ENCODE measurements at places on chromosomes 2 and 18.

DNA sequence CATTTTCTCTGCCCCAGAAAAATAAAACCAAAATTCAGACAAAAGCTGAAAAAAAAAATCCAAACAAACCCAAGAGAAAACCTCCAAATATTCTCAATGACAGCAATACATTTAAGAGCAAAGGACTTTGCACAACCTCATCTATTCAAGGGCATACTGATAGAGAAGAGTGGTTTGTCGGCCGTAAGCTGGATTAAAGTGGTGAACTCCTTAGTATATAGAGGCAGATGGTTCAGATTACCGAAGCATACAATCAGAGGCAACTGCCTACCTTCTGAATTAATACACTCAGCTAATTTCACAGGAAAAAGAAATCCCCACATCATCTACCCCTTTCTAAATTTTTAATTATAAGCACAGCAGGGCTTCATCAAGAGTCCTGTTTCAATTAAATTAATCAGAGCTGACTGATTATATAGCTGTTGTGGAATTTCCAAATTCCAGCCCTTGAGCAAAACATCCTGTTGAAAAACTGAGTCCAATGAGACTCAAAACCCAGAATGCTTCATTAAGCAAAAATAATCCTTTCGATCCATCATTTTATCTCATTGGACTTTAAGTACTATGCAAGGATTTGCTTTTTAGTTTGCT is at the start of gene CPLX4:
Gene CPLX4 (minus strand): TSS at position 190 of the 591 bp plus-strand sequence. CDS start 187 bp downstream, at position 3.
- H3K27me3 ChIP-seq = no peaks in the 10 kb centered on the region
- H3K4me3 ChIP-seq = no peak within 1 kb of the TSS
- DNase-seq = no peak
- H3K27ac ChIP-seq = no peak within 1 kb of the TSS
- H3K4me1 ChIP-seq = no peaks in the 10 kb centered on the region

- H3K4me3 ChIP-seq = no peak overlapping the region
- H3K27me3 ChIP-seq = no peaks in the 10 kb centered on the region
- H3K4me1 ChIP-seq = no peaks in the 10 kb centered on the region
- H3K36me3 ChIP-seq = no peaks in the 10 kb centered on the region
- DNase-seq = peak; percentile 70
Measured at GRCh38 chr2:96163768-96164429, 18.7 kb upstream of the DUSP2 start.

DNA sequence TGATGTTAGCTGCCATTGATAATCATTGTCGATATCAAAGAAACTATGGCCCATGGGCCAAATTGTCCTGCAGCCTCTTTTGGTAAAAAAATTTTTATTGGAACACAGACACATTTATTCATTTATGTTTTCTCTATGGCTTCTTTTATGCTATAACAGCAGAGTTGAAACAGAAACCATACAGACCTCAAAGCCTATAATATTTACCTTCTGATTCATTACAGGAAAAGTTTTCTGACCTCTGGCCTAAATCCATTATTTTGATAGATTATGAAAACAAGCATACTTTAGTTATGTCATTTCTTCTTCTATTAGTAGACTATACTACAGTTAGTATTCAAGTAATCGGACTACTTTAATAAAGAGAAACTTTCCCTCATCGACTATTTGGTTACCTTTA is 349.7 kb upstream of the GALNT5 start:
- H3K27me3 ChIP-seq = no peaks in the 10 kb centered on the region
- no peaks in the 10 kb centered on the region for H3K4me1 ChIP-seq
- no peaks in the 10 kb centered on the region for H3K36me3 ChIP-seq
- DNase-seq = no peak
- H3K27ac ChIP-seq = no peak overlapping the region

- H3K4me3 ChIP-seq = no peak overlapping the region
- no peaks in the 10 kb centered on the region for H3K27me3 ChIP-seq
- H3K36me3 ChIP-seq = no peaks in the 10 kb centered on the region
- no peak overlapping the region for H3K27ac ChIP-seq
- DNase-seq = no peak
- no peaks in the 10 kb centered on the region for H3K4me1 ChIP-seq
Measured at GRCh38 chr2:2581331-2582159, 250.5 kb upstream of the MYT1L start.

DNA sequence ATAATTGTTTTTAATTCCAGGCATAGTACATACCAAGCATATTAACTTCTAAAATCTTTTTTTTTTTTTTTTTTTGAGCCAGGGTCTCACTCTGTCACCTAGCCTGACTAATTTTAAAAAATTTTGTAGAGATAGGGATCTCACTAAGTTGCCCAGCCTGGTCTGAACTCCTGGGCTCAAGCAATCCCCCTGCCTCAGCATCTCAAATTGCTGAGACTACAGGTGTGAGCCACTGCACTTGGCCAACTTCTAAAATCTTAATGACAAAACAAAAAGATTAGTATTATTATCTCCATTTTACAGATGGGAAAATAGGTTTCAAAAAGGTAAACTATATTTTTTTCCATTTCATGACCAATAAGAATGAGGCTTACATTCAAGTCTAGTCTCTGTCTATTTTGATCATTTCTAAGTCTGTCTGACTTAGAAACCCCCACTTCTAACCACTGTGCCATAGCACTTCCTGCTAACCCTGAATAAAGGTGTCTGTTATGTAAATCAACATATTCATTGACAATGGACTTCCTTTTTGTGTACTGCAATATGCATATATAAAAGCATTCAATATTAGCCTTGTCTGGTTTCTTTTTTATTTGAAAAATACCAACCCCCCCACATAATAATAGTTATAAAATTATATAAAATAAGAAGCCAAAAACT is 28.7 kb upstream of the ZEB2 start:
- no peak overlapping the region for H3K27ac ChIP-seq
- H3K4me3 ChIP-seq = no peak overlapping the region
- H3K36me3 ChIP-seq = no peaks in the 10 kb centered on the region
- peaks cover 28% of the 10 kb centered on the region for H3K4me1 ChIP-seq
- no peaks in the 10 kb centered on the region for H3K27me3 ChIP-seq

- no peak overlapping the region for H3K27ac ChIP-seq
- no peak overlapping the region for H3K4me3 ChIP-seq
- no peaks in the 10 kb centered on the region for H3K27me3 ChIP-seq
- DNase-seq = no peak
Measured at GRCh38 chr18:1425679-1426078, 521.0 kb downstream of the ADCYAP1 start.

DNA sequence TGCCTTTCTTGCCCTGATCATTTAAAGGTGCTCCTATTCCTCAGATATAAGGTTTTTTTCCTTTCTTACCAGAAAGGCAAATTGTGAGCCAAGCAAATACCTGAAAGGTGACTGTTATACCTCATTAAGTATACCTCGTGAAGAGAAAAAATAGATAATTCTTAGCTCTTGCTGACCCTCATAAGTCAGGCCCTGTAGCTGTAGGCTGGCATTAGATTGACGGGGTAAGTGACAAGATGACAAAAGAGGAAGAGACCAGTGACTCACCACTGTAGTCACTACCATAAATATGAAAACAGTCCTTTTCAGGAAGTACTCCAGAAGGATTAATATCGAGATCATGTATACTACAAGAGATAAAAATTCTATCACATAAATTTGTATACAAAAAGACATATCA is 104.6 kb downstream of the PTPN4 start:
- no peaks in the 10 kb centered on the region for H3K27me3 ChIP-seq
- H3K36me3 ChIP-seq = no peaks in the 10 kb centered on the region
- no peak overlapping the region for H3K27ac ChIP-seq
- no peak overlapping the region for H3K4me3 ChIP-seq
- DNase-seq = no peak
- H3K4me1 ChIP-seq = peaks cover 13% of the 10 kb centered on the region

GRCh38 chr2:235160281-235160810 is 208.5 kb downstream of the SH3BP4 start:
- no peaks in the 10 kb centered on the region for H3K36me3 ChIP-seq
- no peaks in the 10 kb centered on the region for H3K27me3 ChIP-seq
- DNase-seq = no peak
- H3K4me1 ChIP-seq = no peaks in the 10 kb centered on the region
- no peak overlapping the region for H3K4me3 ChIP-seq
- no peak overlapping the region for H3K27ac ChIP-seq

- H3K4me1 ChIP-seq = no peaks in the 10 kb centered on the region
- peak overlapping the region; percentile 77 for H3K27ac ChIP-seq
- H3K4me3 ChIP-seq = peak overlapping the region; percentile 64
- peak; percentile 47 for DNase-seq
Measured at GRCh38 chr2:30446602-30447148, 371 bp upstream of the LCLAT1 start.

DNA sequence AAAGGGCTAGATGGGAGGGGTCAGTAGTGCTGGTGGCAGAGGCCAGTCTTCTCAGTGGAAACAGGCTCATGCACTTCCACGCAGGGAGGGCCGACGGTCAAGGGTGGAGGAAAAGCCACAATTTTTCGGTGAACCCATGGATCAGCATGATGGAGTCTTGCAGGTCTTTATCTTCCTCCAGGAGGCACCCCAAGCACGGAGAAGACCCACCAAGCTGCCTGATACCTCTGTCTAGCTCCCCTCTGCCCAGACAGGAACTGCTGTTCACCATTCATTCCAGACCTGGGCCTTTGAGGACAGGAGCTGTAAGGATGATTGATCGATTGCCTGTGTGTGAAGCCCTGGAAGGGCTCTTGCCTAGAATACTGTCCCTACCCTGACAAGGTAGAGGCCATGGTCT is 2.8 kb upstream of the LRRFIP1 start:
- no peak overlapping the region for H3K4me3 ChIP-seq
- H3K36me3 ChIP-seq = no peaks in the 10 kb centered on the region
- no peaks in the 10 kb centered on the region for H3K27me3 ChIP-seq
- DNase-seq = no peak
- H3K27ac ChIP-seq = peak overlapping the region; percentile 33

GRCh38 chr18:10094154-10094553 is 180.3 kb downstream of the VAPA start:
- H3K27me3 ChIP-seq = no peaks in the 10 kb centered on the region
- H3K4me3 ChIP-seq = no peak overlapping the region
- no peak overlapping the region for H3K27ac ChIP-seq
- DNase-seq = no peak
- no peaks in the 10 kb centered on the region for H3K36me3 ChIP-seq

DNA sequence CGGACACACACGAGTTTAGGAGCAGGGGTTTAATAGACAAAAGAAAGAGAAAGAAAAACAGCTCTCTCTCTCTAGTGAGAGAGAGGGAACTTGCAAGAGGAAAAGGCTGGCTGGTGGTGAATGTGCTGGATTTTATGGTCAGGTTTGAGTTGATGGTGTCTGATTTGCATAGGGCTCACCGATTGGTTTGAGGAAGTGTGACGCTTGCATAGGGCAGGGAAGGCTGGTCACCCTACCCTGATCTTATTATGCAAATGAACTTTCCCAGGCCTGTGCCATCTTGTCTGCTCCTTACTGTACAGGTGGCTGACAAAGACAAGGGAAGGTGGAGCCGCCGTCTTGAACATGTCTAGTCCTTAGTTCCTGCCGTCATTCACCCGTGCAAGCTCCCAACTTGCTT is 408.9 kb downstream of the RIT2 start:
- no peak for DNase-seq
- no peak overlapping the region for H3K4me3 ChIP-seq
- H3K27me3 ChIP-seq = no peaks in the 10 kb centered on the region
- H3K27ac ChIP-seq = no peak overlapping the region

GRCh38 chr2:16559278-16560067 is 106.2 kb downstream of the CYRIA start:
- H3K4me3 ChIP-seq = no peak overlapping the region
- no peaks in the 10 kb centered on the region for H3K27me3 ChIP-seq
- peaks cover 23% of the 10 kb centered on the region for H3K36me3 ChIP-seq

GRCh38 chr18:13660510-13660909 is 65.8 kb downstream of the FAM210A start:
- H3K27me3 ChIP-seq = no peaks in the 10 kb centered on the region
- H3K36me3 ChIP-seq = no peaks in the 10 kb centered on the region

GRCh38 chr2:169361706-169362117 is 622 bp downstream of the LRP2 start:
- no peak overlapping the region for H3K27ac ChIP-seq
- no peaks in the 10 kb centered on the region for H3K4me1 ChIP-seq
- peak; percentile 58 for DNase-seq
- H3K36me3 ChIP-seq = no peaks in the 10 kb centered on the region
- peak overlapping the region; percentile 40 for H3K4me3 ChIP-seq

GRCh38 chr2:51795248-51795888 is 763.4 kb upstream of the NRXN1 start:
- H3K4me1 ChIP-seq = no peaks in the 10 kb centered on the region
- no peaks in the 10 kb centered on the region for H3K36me3 ChIP-seq
- no peaks in the 10 kb centered on the region for H3K27me3 ChIP-seq
- no peak overlapping the region for H3K4me3 ChIP-seq
- DNase-seq = peak; percentile 0

DNA sequence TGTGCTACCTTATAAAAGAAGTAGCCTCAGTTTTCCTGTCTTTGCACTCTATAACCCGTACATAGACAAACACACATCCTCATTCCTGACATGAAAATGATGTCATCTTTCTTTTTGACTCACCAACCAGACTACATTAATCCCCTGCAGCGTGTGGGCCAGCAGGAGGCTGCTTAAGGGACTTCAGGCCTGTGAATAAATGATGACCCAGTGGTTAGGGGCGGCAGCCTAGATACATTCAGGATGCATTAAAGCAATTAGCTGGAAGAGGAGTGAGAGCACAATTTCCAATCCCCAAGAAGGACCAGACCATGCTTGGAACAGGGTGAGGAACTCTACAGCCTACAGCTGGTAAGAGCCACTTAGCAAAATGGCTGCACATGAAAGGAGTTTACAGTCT is 57.3 kb upstream of the KLF7 start:
- no peaks in the 10 kb centered on the region for H3K36me3 ChIP-seq
- DNase-seq = no peak
- no peaks in the 10 kb centered on the region for H3K27me3 ChIP-seq
- no peak overlapping the region for H3K27ac ChIP-seq
- H3K4me1 ChIP-seq = no peaks in the 10 kb centered on the region

DNA sequence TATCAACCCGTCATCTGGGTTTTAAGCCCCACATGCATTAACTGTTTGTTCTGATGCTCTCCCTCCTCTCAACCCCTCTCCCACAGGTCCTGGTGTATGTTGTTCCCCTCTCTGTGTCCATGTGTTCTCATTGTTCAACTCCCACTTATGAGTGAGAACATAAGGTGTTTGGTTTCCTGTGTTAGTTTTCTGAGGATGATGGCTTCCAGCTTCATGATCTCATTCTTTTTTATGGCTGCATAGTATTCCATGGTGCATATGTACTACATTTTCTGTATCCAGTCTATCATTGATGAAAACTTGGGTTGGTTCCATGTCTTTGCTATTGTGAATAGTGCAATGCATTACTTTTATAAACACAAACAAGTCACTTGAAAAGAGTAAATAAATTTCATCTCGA is 7.0 kb upstream of the INPP1 start:
- H3K4me3 ChIP-seq = no peak overlapping the region
- H3K4me1 ChIP-seq = no peaks in the 10 kb centered on the region
- no peak overlapping the region for H3K27ac ChIP-seq
- H3K27me3 ChIP-seq = no peaks in the 10 kb centered on the region
- H3K36me3 ChIP-seq = no peaks in the 10 kb centered on the region
- DNase-seq = no peak

- H3K36me3 ChIP-seq = no peaks in the 10 kb centered on the region
- H3K4me3 ChIP-seq = no peak overlapping the region
- no peak overlapping the region for H3K27ac ChIP-seq
Measured at GRCh38 chr2:134663451-134664450, 55.0 kb downstream of the TMEM163 start.

- H3K36me3 ChIP-seq = no peaks in the 10 kb centered on the region
- no peaks in the 10 kb centered on the region for H3K4me1 ChIP-seq
- H3K27ac ChIP-seq = no peak overlapping the region
- H3K4me3 ChIP-seq = no peak overlapping the region
- DNase-seq = no peak
- H3K27me3 ChIP-seq = no peaks in the 10 kb centered on the region
Measured at GRCh38 chr2:158120664-158121641, 19.3 kb downstream of the UPP2 start.
